ENCODE measurements at places on chromosomes 3 and 15.

GRCh38 chr3:151478335-151478697 lies 17.5 kb upstream of the IGSF10 start:
- no peak for DNase-seq

GRCh38 chr3:38017445-38018295 lies 11.8 kb downstream of the PLCD1 start:
- no peak for DNase-seq

DNA sequence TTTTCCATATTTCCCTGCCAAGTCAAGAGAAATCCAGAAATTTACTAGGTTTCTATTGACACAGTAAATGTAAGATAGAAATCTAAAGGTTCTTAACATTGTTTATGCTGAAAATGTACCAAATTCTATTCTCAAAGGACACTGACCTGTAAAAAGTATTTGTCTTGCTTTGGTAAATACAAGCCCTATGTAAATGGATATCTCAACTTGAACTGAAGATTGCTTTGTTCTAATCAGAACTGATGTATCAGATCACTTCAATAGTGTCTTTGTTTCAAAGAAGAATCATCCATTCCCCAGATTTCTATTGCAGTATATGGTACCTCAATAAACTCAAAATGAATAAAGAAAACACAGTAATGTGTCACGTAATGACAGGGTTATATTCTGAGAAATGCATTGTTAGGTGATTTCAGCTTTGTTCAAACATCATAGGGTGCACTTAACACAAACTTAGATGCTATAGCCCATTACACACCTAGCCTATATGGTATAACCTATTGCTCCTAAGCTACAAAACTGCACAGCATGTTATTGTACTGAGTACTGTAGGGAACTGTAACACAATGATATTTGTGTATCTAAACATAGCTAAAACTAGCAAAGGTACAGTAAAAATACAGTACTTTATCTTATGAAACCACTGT lies 143.5 kb upstream of the NECTIN3 start:
- DNase-seq: no peak

DNA sequence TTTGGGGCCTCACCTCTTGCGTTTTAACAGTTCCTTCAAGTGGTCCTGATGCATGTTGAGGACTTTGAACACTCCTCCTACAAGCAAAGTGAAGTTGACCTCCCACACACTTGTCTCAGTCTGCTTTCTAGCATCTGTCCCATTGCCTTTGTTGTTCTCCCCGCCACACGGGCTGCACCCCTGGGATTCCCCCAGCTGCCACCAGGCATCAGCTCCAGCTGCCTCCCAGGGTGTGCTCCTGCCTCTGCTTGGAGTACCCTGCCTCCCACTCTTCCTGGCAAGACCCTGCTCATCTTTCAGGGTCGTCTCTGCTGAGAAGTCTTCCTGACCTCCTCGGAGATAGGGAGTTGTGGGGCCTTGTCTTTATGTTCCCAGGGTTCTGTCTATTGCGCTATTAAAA lies 52.2 kb downstream of the IGF1R start:
- DNase-seq: no peak

DNA sequence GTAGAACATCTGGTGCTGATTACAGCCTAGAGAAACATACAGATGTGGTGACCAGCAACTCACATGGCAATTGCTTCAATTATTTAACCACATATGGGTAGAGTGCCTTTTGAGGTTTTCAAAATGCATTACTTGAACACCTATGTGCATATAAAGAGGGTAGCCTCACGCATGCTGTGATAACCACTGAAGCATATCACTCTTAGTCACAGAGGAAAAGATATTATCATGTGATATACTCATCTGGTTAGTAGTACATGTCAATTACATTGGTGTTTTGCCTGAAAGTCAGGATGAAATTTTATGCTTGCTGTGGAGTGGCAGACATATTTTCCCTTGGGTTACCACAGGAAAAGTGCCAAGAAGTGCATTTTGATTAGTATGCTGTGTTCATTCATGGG lies 459.3 kb upstream of the AGTR1 start:
- no peak for DNase-seq

DNA sequence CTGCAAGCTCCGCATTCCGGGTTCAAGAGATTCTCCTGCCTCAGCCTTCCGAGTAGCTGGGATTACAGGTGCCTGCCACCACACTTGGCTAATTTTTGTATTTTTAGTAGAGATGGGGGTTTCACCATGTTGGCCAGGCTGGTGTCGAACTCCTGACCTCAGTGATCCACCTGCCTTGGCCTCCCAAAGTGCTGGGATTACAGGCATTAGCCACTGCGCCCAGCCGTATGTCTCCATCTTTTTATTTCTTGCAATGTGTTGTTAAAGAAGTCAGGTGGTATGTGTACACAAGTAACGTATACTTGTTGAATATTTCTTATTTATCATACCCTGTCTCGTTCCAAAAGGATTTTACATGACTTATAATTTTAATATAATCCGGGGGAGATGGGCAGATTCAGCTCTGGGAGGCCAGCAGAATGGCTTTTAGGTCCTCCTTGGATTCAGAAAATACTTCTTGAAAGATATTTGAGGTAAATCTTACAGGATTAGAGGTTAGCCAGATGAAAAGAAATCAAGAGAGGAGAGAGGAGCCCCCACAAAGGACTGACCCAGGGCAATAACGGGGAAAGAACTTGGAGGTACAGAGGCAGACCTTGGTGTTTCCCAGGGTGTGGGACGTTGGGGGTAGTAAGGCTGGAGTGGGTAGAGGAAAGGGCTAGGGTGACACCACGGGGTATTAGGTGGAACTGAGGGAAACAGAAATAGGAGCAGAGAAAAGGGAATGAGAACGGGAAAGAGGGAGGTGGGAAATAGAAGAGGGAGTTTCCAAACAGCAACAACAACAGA lies 27.2 kb upstream of the MUC20 start:
- DNase-seq: no peak

DNA sequence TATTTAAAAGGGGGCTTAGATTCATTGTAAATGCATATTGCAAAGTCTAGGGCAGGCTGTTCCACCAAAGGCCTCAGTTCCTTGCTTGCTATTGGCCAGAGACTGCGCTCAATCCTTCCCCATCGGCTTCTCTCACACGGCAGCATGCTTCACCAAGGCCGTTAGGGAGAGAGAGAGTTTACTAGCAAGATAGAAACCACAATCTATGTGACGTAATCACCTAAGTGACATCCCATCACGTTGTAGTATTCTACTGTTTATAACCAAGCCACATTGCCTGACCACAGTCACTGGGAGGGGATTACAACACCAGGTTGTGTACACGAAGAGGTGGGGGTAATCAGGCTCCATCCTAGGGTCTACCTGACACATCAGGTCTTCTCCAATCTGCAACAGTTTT lies 16.0 kb upstream of the NPAP1 start:
- DNase-seq: no peak

- peak; percentile 56 for DNase-seq
These were observed 45.7 kb upstream of the DUT start for GRCh38 chr15:48285329-48286214.

GRCh38 chr3:188197388-188197847 lies 43.5 kb downstream of the LPP start:
- DNase-seq: peak; percentile 60

DNA sequence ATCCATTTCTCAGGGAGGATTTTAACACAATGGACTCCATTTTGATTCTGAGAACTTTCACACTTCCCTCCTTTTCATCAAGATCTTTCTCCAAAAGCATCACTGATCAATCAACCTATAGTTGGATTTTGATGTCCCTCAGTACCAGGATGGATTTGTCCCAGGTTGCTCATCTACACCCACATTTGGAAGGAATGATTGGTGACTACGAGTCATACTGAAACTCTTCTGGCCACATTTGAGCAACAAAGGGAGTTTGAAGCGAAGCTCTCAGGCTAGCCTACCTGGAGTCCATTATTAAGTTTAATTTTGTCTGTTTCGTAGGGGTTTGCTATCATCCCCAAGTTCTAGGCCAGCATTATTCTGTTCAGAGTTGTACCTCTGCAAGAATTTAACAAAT lies 31.3 kb upstream of the ATP8B4 start:
- DNase-seq: no peak

GRCh38 chr3:134186391-134186790 lies 64.3 kb downstream of the RYK start:
- DNase-seq: no peak

- DNase-seq: peak; percentile 91
These were observed at the start of gene NCEH1 for GRCh38 chr3:172710664-172711453. NCEH1 (minus strand) TSS chr3:172711067; CDS start chr3:172710984, 83 bp downstream.

DNA sequence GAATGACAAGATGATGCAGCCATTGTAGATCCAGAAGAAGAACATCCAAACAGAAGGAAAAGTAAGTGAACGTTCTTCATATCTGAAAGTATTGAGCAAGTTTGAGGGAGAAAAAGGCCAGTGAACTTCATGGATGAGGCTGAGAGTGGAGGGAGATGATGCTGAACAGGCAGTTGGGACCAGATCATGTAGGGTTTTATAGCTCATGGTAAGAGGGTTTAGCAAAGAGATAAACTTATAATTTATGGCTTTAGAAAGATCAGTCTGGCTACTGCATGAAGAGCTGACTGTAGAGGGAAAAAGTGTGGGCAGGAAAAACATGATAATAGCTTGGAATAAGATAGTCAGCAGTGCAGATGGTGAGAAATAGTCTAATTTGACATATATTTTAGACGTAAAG lies 192.6 kb upstream of the LPP start:
- DNase-seq: no peak

- DNase-seq: no peak
These were observed 330.6 kb upstream of the MCTP2 start for GRCh38 chr15:93900476-93901400.

- DNase-seq: no peak
These were observed 45.0 kb downstream of the ZMAT3 start for GRCh38 chr3:179026636-179027035.

Measured in HTR-8/SVneo (cell line).